ENCODE measurements at places on chromosomes 1 and 21.

- no peak for DNase-seq
Measured at GRCh38 chr1:113686891-113687618, 72.2 kb downstream of the PHTF1 start.

GRCh38 chr1:46523496-46524353, 27.7 kb downstream of the KNCN start:
- DNase-seq: no peak

DNA sequence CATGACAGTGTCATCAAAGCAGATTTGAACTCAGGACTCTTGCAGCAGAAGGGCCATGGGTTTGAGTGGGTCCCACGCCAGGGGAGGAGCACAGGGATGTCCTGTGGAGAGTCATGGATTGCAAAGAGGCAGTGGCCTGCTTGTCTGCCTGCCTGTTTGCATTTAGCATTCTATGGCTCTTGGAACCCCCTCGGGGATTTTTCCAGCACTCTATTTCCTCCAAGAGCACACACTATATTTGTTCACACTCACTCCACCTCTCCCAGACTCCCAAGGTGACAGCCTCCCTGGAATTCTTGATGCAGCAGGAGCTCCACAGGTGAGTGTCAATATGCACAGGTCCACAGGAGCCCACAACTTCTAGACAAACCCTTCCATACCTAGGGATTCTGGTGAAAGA, 73.1 kb upstream of the LRRN2 start:
- DNase-seq: no peak

DNA sequence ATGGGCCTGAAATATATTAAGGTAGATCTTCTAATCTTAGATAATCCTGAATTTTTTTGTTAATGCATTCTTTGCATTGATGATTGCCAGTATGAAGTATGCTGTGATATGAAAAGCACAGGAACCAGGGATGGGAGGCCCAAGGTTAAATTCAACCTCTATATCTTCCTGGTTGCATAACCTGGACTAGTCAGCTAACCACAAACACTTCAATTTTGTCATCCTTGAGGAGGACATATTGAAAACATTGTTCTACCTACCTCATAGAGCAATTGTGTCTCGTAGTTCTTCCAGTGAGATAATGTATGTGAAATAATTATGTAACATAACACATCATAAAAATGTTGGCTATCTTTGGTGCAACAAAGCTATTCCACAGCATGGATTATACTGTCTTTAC, 25.6 kb downstream of the PDC start:
- no peak for DNase-seq

DNA sequence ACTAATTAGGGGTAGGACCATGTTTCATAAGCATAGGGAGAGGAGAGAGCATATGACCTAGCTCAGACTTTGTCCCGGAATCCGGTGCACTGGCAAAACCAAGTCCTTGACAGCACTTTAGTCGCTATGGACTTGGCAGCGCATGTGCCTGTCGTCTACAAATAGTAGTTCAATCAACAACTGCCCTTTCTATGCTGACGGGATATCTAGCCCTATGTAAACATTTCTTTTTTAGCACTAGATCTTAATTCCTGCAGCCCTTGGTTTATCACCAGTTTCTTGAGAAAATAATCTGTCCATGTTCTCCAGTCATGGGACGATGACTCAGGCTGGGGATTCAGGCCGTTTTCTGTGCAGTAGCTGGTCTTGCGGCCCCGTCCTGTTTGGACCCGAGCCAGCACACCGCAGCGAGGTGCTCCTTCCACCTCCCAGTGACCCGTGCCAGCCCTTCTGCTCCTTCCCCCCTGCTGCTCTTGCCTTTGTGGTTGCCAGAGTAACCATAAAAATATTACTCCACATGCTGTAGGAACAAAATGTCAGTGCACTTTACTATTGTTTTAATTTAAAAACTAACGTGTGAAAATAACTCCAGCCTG, 8.6 kb upstream of the MT1HL1 start:
- no peak for DNase-seq

- no peak for DNase-seq
Measured at GRCh38 chr1:107821340-107821739, 143.6 kb downstream of the VAV3 start.

Measured in stimulated activated CD8-positive, alpha-beta memory T cell treated with anti-CD3 and anti-CD28 coated beads, Interleukin-15, amount 100 ng/mL, for 4 hours (primary cell).